ENCODE measurements at places on chromosomes 5 and 9. TPM values are rescaled to one million over a fixed set of nuclear protein-coding genes. Genes with fewer than 3 reads are reported as not detected.

ZBTB43 gene
- 23.0 TPM for total RNA-seq

- H3K4me1 ChIP-seq = no peaks in the 10 kb centered on the region
- H3K4me3 ChIP-seq = no peak overlapping the region
- H3K27me3 ChIP-seq = no peaks in the 10 kb centered on the region
- H3K36me3 ChIP-seq = peaks cover 6% of the 10 kb centered on the region
- no peak for DNase-seq
- H3K27ac ChIP-seq = no peak overlapping the region
Observed at GRCh38 chr9:132647806-132648205, 22.0 kb downstream of the DDX31 start.

SAXO1 gene
- total RNA-seq = 0.42 TPM

- DNase-seq = no peak
- peaks cover 2% of the 10 kb centered on the region for H3K27me3 ChIP-seq
- no peaks in the 10 kb centered on the region for H3K4me1 ChIP-seq
Observed at GRCh38 chr5:72584466-72584865, 77.3 kb upstream of the ZNF366 start.

GRCh38 chr9:26324786-26325443 lies 567.7 kb downstream of the CAAP1 start:
- no peaks in the 10 kb centered on the region for H3K36me3 ChIP-seq
- DNase-seq = no peak
- H3K4me1 ChIP-seq = no peaks in the 10 kb centered on the region
- H3K4me3 ChIP-seq = no peak overlapping the region

- no peak for DNase-seq
- no peaks in the 10 kb centered on the region for H3K36me3 ChIP-seq
- no peaks in the 10 kb centered on the region for H3K27me3 ChIP-seq
- no peak overlapping the region for H3K4me3 ChIP-seq
- no peaks in the 10 kb centered on the region for H3K4me1 ChIP-seq
- no peak overlapping the region for H3K27ac ChIP-seq
Observed at GRCh38 chr9:85199866-85200495, 530.5 kb downstream of the NTRK2 start.

DNA sequence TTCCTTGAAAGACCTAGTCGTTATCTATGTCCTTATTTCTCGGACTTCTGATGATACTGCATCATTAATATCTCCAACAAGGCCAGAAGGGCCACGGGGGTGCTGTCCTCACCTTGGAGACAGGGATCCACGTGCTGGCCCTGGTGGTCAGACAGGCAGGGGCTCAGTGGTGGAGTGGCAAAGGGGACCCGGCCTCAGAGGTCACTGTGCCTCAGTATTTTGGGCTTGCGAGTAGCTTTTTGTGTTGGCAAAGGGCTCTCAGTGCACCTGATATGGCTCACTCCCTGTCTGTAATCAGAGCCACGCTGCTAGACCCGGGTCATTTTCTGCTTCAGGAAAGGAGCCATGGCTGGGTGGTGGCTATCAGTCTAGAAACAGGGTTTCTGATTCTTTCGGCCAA lies 135.1 kb downstream of the GADD45G start:
- H3K27me3 ChIP-seq = no peaks in the 10 kb centered on the region
- peaks cover 2% of the 10 kb centered on the region for H3K36me3 ChIP-seq
- peaks cover 61% of the 10 kb centered on the region for H3K4me1 ChIP-seq
- peak overlapping the region; percentile 66 for H3K27ac ChIP-seq

GRCh38 chr9:119873877-119874276 lies 504.6 kb upstream of the BRINP1 start:
- H3K4me3 ChIP-seq = no peak overlapping the region
- no peak for DNase-seq
- H3K27ac ChIP-seq = no peak overlapping the region
- no peaks in the 10 kb centered on the region for H3K4me1 ChIP-seq
- H3K27me3 ChIP-seq = no peaks in the 10 kb centered on the region

DNA sequence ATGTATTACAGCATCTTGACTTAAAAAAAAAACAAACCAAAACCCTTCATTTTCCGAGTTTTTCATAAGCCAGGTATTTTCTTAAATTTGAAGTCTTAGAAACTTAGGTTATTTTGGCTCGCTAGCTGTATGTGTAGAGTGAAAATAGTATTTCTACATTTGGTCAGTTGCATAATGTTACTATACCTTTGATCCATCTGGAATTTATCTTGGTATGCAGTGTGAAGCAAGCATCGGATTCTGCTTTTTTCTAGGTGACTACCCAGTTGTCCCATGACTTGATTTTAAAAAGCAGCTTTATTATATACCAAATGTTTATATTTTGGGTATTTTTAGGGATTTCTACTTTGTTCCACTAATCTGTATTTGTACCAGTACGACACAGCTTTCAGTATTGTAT lies 27.7 kb downstream of the UBAP1 start:
- H3K27me3 ChIP-seq = no peaks in the 10 kb centered on the region
- no peak overlapping the region for H3K4me3 ChIP-seq
- H3K4me1 ChIP-seq = peaks cover 7% of the 10 kb centered on the region
- peaks cover 22% of the 10 kb centered on the region for H3K36me3 ChIP-seq
- DNase-seq = no peak
- H3K27ac ChIP-seq = no peak overlapping the region

TSSK1B gene
- not detected for total RNA-seq

- peaks cover 10% of the 10 kb centered on the region for H3K27me3 ChIP-seq
- H3K4me3 ChIP-seq = no peak overlapping the region
- no peak overlapping the region for H3K27ac ChIP-seq
- no peak for DNase-seq
Observed at GRCh38 chr5:87260604-87261192, 7.0 kb upstream of the RASA1 start.

- no peak for DNase-seq
- no peak overlapping the region for H3K27ac ChIP-seq
- H3K4me1 ChIP-seq = no peaks in the 10 kb centered on the region
- H3K27me3 ChIP-seq = peaks cover 23% of the 10 kb centered on the region
Observed at GRCh38 chr9:76733096-76733495, 31.1 kb upstream of the PCA3 start.

DNA sequence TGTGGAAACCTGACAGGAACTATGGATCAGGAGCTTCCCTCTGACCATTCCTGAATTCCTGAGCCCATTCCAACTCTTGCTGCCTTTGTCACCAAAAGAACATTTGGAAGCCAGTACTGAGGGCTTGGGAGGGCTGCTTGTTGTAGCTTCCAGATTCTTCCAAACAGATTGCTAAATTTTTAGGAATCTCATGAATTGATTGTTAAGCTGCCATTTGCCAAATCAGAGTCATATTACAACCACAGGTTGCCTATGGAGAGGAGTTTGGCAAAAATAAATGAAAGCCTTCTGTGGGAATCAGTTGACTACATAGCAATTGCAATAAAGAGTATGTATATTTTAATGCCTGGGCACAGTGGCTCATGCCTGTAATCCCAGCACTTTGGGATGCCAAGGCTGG lies 39.2 kb upstream of the SLC28A3 start:
- no peak for DNase-seq
- no peaks in the 10 kb centered on the region for H3K36me3 ChIP-seq
- no peak overlapping the region for H3K27ac ChIP-seq
- H3K27me3 ChIP-seq = peaks cover 11% of the 10 kb centered on the region
- no peaks in the 10 kb centered on the region for H3K4me1 ChIP-seq
- no peak overlapping the region for H3K4me3 ChIP-seq

CKMT2 gene
- total RNA-seq = not detected

GRCh38 chr5:73266925-73267765 lies 94.2 kb downstream of the TMEM174 start:
- H3K36me3 ChIP-seq = no peaks in the 10 kb centered on the region
- no peak overlapping the region for H3K27ac ChIP-seq
- H3K4me3 ChIP-seq = no peak overlapping the region
- no peaks in the 10 kb centered on the region for H3K4me1 ChIP-seq
- DNase-seq = no peak
- H3K27me3 ChIP-seq = peaks cover 14% of the 10 kb centered on the region

- H3K27me3 ChIP-seq = no peaks in the 10 kb centered on the region
- DNase-seq = no peak
- no peak overlapping the region for H3K27ac ChIP-seq
Observed at GRCh38 chr9:21550392-21550791, 68.3 kb upstream of the IFNE start.

GRCh38 chr5:141641634-141642267 lies 5.0 kb downstream of the RELL2 start:
- H3K27me3 ChIP-seq = no peaks in the 10 kb centered on the region
- peaks cover 12% of the 10 kb centered on the region for H3K36me3 ChIP-seq

THBS4 gene
- 0.57 TPM for total RNA-seq

SMIM23 gene
- not detected for total RNA-seq

HTR4 gene
- not detected for total RNA-seq
